ENCODE measurements at places on chromosomes 7 and 10.

DNA sequence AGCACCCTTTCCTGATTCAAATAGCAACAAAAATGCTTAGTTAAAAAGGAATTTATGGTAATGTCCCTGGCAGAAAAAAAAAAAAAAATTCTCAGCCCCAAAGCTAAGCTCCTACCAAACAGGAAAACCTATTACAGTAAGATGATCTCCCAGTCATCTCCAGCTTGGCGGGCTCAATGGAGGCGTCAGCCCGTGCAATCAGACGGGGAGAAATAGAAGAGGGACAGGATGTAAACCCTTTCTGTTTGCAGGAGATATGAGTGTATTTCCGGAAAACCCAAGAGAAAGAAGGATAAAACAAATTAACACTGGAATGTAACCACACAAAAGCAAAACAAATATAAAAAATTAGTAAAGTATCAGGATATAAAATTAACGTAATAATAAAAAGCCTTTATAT is 242.8 kb downstream of the TCERG1L start:
- no peak for DNase-seq

DNA sequence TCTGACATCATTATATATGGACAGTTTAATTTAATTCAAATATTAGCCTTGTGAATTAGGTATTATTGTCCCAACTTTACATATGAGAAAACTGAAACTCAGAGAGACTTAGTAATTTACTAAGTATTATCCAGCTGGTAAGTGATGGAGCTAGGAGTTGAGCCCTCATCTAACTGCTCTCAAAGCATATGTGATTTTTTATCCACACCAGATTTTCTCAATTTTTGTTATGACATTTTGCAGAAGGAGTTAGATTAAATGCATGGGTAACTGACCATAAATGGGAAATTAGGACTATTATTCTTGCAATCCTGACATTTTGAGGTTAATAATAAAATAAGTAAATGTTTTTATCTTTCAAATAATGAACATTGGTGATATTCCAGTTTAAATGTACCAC is 778.3 kb upstream of the SORCS1 start:
- DNase-seq = no peak

- DNase-seq = no peak
Measured at GRCh38 chr10:21885940-21886339, 117.6 kb downstream of the DNAJC1 start.

DNA sequence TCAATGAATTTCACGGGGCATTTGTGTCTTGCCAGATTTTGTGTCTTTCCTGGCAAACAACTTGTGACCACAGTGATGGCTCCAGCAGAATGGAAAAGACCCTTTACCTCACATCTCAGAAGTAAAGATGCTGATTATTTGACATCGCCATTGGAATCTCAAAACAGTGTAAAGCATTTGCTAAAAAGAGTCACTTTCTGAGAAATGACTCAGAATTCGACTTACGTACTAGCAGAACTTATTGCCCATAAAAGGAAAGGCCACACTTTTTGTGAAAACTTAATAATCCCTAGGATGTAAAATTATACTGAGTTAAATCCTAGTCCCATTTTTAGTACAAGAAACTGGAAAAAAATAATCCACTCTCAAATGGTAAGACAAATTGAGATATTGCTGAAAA is 35.9 kb upstream of the PRKCQ start:
- DNase-seq = no peak

GRCh38 chr7:45203459-45203858 is 45.9 kb downstream of the RAMP3 start:
- no peak for DNase-seq

GRCh38 chr7:88401009-88401623 is 94.4 kb upstream of the STEAP4 start:
- no peak for DNase-seq

GRCh38 chr7:127536394-127536691 is 49.1 kb downstream of the GCC1 start:
- no peak for DNase-seq

GRCh38 chr7:67451306-67451705 is 454.7 kb downstream of the TYW1 start:
- no peak for DNase-seq

DNA sequence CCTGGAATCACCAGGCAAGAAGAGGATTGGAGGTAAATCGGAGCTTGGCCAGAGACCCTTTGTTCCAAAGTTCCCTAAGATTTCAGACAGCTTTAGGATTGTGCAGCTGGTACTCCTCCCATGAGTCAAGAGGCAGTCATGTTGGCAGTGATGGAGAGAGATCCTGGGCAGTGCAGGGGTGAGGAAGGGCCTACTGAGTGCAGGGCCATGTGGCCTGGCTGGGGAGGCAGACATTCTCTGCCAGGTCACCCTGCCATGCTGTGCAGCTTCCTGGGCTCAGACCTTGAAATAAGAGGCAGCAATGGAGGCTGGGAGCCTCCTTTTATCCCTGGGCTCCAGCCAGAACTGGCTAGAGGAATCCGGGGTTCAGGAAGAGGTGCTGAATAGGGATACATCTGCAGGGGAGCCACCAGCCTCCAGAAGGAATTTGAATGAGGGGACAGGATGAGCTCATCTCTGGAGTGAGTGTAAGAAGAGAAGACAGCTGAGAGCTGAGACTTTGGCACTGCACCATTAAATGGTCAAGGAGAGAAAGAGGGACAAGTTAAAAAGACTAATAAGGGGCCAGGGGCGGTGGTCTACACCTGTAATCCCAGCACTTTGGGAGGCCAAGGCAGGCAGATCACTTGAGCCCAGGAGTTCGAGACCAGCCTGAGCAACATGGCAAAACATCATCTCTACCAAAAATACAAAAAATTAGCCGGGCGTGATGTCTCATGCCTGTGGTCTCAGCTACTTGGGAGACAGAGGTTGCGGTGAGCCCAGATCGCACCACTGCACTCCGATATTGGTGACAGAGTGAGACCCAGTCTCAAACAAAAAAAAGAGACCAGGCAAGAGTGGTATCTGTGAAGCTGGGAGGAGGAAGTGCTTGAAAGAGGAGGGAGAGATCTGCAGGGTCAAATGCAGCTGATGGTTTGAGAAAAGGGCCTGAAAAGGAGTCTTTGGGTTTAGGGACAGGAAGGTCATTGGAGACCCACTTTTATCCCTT is 12.0 kb downstream of the SFTPD start:
- DNase-seq = no peak

DNA sequence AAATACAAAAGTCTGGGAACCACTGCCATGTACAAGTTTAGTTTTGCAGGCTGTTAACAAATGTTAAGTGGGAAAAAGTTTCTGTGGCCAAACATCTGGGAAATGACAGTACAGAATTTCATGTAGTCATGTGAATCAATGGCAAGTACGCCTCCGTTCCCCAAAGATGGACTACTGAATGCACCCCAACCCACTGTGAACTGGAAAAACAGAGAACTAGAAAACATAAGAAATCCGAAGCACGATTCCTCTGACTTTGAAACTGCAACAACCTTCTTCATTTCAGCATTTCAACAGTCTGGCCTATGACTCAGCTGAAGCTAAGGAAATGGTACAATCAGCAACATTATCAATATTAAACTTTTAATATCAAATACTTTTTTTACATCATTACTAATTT is 41.8 kb downstream of the MCMBP start:
- no peak for DNase-seq

- DNase-seq = no peak
Measured at GRCh38 chr10:87771871-87772500, 46.0 kb downstream of the ATAD1 start.

Data from stimulated activated CD8-positive, alpha-beta memory T cell treated with anti-CD3 and anti-CD28 coated beads, Interleukin-2, amount 100 ng/mL, for 1 hour (primary cell).